ENCODE measurements at places on chromosomes 2 and 18.

DNA sequence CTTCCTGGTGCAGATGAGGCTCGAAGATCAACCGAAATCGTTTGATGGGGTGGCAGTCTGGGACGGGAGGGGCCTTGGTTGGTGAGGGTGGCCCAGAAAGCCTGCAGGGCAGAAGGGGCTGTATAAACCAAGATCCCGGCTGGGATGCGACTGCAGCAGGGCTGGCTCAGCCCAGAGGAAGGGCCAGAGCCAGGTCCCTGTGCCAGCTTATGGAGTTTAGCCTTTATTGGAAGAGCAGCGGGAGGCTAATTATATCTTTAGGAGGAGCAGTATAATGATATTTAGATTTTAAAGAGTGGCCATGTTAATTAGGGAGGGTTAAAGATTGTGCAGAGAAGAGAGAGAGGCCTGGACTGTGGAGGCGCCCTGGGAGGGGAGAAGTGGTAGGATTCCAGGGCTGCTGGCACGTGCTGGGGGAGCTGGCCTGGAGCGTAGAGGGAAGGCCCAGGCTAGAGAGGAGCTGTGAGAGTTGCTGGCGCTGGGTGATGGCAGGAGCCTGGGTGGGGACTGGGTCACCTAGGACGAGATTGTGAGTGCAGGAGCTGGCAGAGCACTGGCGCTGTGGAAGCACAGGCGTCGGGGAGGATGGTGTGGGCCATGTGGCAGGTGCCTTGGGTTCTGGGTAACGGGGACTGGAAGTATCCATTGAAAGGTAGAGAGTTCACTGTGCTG lies 25.1 kb downstream of the TRAF3IP1 start:
- DNase-seq: no peak

- no peak for DNase-seq
These were observed 57.6 kb downstream of the ITGB6 start for GRCh38 chr2:160142472-160142871.

GRCh38 chr2:237774811-237775553 lies 23.6 kb upstream of the RBM44 start:
- DNase-seq: peak; percentile 74

DNA sequence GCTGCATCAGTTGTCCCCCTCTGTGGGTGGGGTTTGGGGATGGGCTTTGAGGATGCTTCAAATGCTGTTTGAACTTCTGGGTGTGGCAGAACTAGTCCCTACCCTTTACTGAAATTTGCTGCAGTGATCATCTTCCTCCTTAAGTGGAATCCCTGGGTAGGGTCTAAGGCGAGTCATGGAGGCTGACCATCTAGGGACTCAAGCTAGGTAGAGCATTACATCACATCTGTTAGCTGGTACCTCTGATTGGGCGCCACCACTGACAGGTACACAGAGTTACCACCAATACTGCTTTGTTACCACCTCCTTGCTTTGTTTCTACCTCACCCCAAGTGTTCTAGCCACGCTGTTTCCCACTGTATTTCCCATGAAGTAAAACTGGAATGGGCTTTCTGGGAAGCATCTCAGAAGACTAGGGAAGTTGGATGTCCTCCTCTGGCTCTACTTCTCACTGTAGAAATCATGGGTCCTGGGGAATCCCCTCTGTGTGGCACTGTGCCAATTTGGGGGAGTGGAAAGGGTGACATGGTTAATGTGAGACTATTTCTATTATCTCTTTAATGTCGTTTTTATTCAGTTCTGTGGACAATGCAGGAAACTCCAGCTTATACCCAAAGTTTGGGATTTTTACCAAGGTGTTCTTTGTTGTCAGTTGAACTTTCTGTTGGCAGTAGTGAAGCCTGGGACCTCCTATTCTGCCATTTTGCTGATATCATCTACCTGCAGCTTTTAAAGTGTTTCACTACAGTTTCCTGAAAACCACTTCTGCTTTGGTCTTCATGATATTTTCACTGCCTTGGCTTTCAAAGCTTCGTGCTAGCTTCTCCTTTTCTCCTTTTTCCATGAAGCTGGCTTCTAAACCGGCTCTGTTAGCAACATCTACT lies 14.5 kb upstream of the SULT1C4 start:
- no peak for DNase-seq

DNA sequence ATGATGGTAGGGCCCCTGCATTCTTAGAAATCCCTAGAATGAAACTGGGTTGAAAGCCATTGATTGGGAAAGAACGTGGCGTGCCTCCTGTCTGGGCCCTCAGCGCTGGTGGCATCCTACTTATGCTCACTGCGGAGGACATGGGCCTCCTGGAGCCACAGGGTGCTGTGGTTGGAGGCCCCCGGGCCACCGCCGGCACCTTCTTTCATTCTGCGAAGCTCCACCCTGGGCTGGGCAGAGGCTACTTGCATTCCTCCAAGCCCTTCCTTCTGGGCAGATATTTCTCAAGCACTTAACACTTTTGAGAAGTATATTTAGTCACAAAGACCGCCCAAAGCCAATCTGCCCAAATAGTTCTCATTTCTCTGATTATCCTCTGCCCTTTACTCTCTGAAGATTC lies 311.9 kb downstream of the MYCN start:
- no peak for DNase-seq

Measured in NCI-H774 (cell line).